ENCODE measurements at places on chromosomes 3 and 15. TPM values are rescaled to one million over a fixed set of nuclear protein-coding genes. Genes with fewer than 3 reads are reported as not detected.

GRCh38 chr3:156460206-156460611 is 94.7 kb downstream of the SSR3 start:
- DNase-seq: no peak

DNA sequence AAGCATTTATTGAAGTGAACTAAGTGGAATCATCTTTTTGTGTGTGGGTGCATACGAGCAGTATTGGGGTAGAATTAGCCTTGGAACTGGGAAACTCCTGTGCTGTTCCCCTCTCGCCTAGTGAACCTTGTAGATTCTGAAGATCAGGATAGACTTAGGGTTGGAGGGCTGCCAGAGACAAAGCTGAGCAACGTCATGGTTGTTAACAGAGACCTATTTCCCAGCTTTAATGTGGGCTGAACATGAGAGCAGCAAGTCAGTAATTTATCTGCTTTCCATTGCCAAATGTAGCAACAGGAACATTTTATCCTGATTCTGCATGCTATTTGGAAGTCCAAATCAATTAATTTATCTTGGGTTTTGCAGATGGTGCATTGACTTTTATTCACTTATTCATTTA is 246.6 kb downstream of the IL20RB start:
- DNase-seq: no peak

- no peak for DNase-seq
These were observed 443 bp upstream of the NR2F2 start for GRCh38 chr15:96330064-96330449.

DNA sequence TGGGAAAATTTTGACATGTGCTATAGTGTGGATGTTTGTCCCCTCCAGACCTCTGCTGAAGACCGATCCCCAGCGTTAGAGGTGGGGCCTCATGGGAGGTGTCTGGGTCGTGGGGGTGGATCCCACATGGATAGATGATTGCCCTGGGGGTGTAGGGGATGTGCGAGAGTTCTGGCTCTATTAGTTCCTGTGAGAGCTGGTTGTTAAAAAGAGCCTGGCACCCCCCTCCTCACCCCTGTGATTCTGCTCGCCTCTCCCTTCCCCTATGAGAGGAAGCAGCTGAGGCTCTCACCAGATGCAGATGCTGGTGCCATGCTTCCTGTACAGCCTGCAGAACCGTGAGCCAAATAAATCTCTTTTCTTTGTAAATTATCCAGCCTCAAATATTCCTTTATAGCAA is 67.4 kb downstream of the ATP10A start:
- no peak for DNase-seq

DNA sequence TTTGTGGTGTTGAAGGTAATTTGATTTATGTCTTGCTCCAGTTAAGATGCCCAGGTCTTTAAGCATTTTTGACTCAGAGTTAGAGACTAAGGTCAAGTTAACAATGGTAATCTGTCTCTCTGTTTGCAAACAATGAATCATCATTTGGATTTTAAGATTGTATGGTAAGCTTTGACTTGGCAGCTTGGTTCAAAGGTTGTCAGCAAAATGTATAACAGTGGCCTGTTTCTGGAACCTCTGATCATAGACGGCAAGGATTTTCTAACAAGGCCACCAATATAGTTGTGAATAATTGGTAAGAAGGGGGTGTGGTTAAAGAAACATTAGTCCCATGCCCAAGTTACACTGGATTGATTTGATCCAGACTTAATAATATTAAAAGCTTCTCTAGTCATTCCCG is 775.2 kb upstream of the GOLIM4 start:
- DNase-seq: no peak

- DNase-seq: no peak
These were observed 61.2 kb upstream of the DNAJC19 start for GRCh38 chr3:181050738-181051137.

GRCh38 chr3:81592101-81592500 is 169.3 kb downstream of the GBE1 start:
- no peak for DNase-seq

DNA sequence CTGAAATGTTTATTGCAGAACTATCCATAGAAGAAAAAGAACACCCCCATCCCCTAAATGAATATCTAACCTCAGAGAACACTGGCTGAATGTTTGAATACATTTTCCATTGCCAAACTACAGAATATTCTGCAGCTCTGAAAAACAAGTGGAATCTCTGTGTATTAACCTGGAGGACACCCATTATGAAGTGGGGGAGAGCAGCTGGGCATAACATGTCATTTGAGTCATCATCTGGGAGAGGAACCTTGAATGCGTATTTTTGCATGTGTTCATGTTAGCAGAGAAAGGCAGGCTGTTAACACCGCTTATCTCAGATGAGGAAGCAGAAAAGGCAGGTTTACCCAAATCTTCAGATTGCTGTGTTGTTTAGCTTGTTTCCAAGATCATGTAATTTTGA is 31.5 kb downstream of the ESYT3 start:
- no peak for DNase-seq

GRCh38 chr3:150385296-150386242 is 22.5 kb upstream of the TSC22D2 start:
- DNase-seq: no peak

DNA sequence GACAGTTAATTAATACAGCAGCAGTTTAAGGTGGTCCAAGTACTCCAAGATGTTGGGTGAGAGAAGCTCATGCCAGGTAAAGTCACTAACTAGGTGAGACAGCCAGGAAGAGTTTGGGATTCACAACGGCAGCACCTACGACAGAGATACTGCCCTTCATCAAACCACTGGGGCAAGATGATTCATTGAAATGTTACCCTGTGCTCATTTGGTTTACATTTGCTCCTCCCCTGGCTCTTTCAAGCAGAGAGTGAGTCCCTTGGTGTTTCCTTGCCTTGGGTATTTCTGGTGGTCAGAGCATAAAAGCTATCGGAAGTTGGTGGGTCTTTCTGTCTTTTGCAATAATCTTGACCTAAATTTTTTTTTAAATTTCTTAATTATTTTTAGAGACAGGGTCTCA is 19.9 kb upstream of the PDE8A start:
- DNase-seq: no peak

DNA sequence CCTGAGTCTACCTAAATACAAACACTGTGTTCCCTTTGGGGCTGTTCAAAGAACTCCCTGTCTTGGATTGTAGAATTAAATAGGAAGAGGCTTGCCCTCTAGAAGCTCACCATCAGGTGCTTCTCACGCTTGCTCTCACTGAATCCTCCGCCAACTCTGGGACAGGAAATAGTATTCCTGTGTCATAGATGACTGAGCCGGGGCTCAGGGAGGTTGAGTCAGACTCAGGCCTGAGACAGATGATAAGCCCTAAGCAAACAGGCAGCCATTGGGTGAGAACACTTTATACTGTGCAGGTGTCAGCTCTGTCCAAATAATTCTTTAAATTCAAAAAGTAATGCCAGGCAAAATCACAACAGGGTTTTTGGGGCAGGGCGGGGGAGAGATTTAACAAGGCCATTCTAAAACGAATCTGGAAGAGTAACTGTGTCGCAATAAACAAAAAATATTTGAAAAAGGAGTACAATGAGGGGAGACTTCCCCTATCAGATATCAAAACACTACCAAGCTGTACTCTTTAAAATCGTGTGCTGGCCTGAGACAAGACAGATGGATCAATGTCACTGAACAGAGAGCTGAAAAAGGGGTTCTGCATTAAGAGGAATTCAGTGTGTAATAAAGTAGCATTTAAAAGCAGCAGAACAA is 59.0 kb downstream of the EPHB3 start:
- DNase-seq: no peak

DNA sequence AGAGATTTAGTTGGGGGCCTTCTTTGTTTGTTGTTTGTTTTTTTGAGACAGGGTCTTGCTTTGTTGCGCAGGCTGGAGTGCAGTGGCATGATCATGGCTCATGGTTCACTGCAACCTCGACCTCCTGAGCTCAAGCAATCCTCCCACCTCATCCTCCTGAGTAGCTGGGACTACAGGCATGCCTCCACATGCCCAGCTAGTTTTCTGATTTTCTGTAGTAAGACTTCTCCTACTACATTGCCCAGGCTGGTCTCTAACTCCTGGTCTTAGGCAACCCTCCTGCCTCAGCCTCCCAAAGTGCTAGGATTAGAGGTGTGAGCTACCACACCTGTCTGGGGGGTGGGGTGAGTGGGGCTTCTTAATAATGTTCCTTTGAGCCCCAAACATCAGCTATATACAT is 148.3 kb upstream of the ADAMTS9 start:
- no peak for DNase-seq

DNA sequence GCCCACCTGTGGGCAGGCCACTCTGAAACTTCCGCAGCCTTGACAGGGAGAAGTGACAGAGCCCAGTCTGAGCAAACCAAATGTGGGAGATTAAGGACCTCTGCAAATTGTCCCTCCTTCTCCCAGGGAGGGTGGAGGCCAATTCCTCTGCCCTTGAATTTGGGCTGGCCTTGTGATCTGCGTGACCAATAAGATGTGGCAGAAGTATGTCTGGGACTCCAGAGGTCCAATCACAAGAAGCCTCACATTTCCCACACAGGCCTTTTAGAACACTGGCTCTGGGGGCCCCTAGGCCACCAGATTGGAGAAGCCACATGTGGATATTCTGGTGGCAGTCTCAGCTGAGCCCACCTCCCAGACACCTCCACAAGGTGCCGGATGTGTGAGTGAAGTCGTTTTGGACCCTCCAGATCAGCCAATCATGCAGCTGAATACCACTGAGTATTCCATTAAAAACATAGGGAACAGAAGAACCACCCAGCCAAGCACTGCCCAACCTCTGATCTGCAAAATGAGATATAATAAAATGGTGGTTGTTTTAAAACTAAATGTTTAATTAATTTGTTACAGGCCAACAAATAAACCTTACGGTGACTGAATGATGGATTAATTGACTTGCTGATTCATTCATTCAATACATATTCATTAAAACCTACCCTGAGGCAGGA is 150.3 kb downstream of the NUP210 start:
- no peak for DNase-seq

GRCh38 chr3:180408654-180409053 is 193.3 kb upstream of the TTC14 start:
- no peak for DNase-seq

DNA sequence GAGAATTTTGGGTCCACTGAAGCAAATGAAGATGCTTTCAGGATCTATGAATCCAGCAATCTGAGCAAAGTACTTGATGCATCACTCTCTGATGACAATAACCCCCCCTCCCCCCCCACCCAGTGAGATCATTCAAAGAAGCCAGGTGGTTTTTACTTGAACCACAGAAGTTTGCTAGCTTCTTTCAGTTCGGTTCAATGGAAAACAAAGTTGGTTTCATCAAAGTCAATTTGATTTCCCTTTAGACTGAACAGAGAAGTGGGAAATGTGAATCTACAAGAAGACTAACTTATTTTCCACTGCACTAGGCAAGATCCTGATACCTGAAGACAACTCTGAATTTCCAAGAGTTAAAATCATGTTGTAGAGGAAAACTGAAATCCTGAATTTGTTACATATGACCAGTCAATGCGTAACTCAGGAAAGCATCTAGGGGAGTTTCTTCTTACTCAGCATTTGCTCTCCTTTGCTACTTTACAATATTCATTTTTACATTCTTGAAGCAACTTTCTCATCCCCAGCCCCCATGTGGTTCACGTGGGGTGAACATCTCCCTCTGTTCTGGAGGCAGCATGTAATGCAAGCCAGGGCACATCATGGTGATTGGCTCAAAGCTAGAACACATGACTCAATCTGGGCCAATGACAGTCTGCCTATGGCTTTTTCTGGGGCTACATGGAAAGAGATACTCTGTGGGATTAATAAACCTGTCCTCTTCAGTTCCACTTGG is 572.6 kb downstream of the FOXP1 start:
- DNase-seq: peak; percentile 54

DNA sequence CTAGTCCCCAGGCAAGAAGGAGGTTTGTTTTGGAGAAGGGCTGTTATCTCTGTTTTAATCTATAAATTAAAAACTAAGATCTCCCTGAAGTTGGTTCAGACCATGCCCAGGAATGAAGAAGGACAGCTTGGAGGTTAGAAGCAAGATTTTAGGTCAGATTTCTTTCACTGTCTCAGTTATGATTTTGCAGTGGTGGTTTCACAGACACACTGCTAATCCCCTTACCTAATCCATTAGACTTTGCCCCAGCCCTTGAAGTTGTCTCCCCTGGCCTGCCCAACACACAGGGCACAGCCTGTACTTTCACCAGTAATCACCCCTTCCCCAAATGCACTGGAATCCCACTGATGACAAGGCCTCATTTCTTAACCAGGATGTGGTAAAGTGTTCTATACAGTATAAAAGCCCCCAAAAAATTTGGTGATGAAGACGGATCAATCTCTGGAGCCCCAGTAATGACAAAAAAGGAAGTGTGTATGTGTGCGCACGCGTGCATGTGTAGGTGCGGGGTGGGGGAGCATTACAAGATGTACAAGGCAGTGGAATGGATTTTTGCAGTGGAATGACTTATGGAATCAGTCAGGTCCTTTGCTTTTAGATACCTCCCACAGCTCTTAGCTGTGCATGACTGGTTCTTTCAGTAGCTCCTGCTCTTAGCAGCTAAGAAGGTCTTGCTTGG is 73.1 kb upstream of the TERB2 start:
- DNase-seq: no peak

Gene NEK10
- 0.56 TPM for total RNA-seq

Gene C3orf49
- total RNA-seq: not detected

Gene PEX5L
- total RNA-seq: not detected

Gene ACKR2
- total RNA-seq: 0.73 TPM

Gene LHFPL4
- not detected for total RNA-seq

Gene CPNE4
- not detected for total RNA-seq

Gene PAK6
- total RNA-seq: 0.35 TPM

Gene ISL2
- 0.82 TPM for total RNA-seq

Gene HYAL1
- total RNA-seq: not detected

Gene CATSPER2
- 1.4 TPM for total RNA-seq

Gene FOXL2NB
- not detected for total RNA-seq

Gene CTXN2
- total RNA-seq: not detected

Measured in activated CD4-positive, alpha-beta T cell treated with anti-CD3 and anti-CD28 coated beads, Interleukin-2, amount 10 ng/mL, durations not matched to agents 7 days and 5 days (primary cell).